ENCODE measurements at places on chromosomes 11 and 22.

DNA sequence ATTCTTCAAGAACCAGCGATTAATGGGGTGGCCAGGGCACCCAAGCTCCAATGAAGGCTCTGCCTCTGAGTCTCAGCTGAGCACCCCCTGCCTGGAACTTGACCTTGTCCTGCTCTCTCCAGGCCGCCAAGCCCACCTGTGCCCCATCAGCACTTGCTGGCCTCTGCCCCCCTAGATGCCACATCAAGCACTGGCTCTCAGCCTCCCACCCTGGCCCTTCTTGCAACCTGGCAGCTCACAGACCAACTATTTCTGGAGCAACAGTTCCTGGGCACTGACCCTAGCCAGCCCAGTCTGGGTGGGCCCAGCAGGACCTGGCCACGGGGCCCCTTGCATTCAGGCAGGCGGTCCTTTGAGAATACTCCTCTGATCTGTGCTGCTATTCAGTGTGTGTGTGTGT, 98.8 kb upstream of the PITPNB start:
- no peak for DNase-seq

GRCh38 chr11:128840783-128841182, 26.3 kb downstream of the KCNJ1 start:
- DNase-seq = no peak

DNA sequence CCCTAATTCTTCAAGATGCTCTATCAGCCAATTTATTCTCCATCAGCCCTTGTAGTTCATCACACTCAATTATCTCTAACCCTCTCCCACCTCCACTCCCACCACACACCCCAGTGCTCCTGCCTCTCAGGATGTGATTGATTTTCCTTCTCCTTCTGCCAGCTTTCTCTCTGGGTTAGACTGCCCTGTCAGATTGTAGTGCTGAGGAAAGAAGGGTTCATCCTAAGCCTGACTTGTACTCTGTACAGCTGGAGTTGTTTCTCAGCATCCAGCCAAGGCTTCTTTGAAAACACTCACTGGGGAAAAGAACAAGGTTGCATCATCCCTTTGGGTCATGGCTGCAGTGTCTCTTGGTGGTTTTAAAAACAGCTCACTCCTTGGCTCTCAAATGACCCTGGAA, 61.2 kb downstream of the CECR2 start:
- DNase-seq = no peak

DNA sequence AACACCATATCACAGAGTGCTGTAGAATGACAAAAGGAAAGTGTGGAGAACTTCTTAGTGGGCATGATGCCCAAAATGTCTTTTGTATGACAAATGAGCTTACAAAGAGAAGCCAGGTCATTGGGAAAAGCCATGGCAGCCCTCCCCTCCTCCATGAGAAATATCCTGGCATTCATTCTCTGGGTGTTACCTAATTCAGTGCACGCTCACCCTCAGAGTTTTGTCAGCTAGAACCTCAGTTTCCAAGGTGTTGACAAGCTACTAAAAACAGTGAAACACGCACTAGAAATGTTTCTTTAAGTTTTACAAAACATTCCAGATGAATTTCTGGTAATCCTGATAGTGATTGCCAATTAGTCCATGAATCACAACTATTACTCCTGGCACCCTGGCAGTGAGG, 105.4 kb upstream of the FSHB start:
- DNase-seq = no peak

DNA sequence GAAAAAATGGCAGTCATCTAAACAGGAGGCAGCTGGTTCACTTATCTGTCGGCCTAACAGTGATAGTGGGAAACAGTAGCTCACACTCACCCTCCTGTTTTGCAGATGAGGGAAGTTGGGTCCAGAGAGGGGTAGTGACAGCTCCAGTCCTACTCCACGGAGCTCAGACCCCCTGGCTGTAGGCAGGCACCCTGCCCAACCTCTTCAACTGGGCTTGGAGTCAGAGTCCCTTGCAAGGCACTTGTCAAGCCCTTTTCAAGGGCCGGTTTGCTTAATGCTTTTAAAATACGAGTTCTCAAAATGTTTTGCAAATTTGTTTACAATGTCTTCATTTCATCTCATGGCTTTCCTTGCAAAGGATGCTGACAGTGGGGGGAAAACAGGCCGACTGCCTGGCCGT, 75.1 kb downstream of the BMAL1 start:
- DNase-seq = no peak

GRCh38 chr11:112298535-112298934, 37.9 kb upstream of the PLET1 start:
- DNase-seq = no peak

DNA sequence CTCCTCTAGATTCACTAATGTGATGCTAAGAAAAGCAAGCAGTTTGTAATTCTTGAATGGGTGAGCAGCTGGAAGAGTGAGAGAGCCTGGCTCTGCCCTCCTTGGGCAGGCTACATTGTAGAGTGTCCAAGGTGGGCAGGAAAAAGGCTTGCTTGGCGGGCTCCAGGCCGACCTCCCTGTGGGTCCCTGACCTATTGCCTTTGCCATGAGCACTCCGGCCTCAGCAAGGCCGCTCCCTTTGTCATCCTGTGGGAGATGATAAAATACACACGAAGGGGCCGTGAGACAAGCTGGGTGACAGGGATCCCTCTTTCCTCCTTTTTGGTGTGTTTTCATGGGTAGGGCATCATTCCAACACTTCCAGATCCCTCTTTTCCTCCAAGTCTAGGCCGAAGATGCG, 41.8 kb downstream of the TIMP3 start:
- no peak for DNase-seq

- no peak for DNase-seq
These were observed 50.0 kb downstream of the BID start for GRCh38 chr22:17724241-17724640.

- no peak for DNase-seq
These were observed 9.0 kb downstream of the FAM118A start for GRCh38 chr22:45318558-45319323.

- DNase-seq = no peak
These were observed 93.0 kb upstream of the TOP3B start for GRCh38 chr22:22075382-22076163.

DNA sequence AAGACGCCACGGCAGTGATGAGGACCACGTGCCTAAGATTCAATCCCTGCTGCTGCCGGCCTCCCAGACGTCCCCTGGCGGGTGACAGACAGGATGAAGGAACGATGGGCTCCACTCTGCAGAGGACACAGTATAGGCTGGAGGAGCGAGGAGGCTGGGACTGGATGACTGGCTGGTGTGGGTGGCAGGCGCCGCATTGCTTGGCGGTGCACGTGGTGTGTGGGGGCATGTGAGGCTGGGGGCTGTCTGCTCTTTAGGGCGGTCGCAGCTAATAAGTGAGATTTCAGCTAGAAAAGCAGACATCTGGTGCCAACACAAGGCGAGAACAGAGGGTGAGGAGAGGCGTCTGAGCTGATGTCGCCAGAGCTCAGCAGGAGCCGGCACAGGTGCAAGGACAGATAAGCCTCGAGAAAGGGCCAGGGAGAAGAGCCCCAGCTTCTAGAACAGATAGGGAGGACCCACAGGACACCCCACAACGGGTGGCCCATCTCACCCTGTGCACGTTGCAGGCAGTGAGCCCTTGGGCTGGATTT, 33.2 kb downstream of the TSPAN4 start:
- no peak for DNase-seq

All from cortex of kidney (tissue), 1 donor.